SJSA1 (cell line): ENCODE measurements at places on chromosomes 1 and 21.

- DNase-seq = no peak
Measured at GRCh38 chr1:24897263-24898151, 32.6 kb downstream of the RUNX3 start.

DNA sequence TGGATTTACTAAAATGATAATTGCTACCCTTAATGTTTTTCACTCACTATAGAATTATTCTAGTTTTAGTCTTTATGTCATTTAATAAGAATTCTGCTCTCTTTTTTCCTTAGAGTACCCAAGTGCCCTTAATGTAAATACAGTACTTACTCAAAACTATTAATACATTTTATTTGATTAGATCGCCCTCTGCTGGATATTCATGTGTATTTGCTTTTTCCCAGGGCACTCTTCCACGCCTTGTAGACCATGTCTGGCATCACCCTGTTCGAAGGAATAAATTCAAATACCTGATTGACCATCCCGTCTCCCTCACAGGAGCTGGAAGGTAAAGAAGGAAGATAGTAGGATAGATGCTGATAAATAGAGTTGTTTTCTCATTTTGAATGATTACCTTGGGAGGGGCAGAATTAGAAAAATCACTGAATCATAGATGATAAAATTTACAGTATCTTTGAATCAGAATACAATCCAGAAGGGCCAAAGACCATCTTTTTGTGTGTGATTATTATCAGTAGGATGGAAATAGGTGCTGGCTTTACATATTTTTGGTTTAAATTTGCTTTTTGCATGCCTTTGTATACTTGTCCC is 4.1 kb downstream of the AXDND1 start:
- peak; percentile 62 for DNase-seq

DNA sequence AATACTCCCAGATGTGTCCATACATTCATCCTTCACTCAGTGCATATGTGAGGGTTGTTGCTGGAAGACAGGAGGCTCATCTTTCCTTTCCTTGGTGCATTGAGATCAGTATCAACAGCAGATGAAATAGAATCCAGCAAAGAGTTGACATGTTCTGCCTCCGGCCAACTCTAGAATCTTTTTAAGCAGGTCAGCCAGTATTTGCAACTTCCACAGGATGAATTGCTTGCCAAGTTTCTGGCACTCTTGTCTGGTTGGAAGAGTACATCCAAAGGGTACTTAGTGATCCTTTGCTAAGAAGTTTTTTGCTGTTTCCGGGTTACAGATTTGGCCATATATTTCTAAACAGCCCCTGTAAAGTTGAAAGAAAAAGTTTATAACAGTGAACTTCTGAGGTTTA is 21.1 kb downstream of the SYNC start:
- DNase-seq = no peak

GRCh38 chr1:28115267-28115666 is 26.9 kb upstream of the EYA3 start:
- no peak for DNase-seq

DNA sequence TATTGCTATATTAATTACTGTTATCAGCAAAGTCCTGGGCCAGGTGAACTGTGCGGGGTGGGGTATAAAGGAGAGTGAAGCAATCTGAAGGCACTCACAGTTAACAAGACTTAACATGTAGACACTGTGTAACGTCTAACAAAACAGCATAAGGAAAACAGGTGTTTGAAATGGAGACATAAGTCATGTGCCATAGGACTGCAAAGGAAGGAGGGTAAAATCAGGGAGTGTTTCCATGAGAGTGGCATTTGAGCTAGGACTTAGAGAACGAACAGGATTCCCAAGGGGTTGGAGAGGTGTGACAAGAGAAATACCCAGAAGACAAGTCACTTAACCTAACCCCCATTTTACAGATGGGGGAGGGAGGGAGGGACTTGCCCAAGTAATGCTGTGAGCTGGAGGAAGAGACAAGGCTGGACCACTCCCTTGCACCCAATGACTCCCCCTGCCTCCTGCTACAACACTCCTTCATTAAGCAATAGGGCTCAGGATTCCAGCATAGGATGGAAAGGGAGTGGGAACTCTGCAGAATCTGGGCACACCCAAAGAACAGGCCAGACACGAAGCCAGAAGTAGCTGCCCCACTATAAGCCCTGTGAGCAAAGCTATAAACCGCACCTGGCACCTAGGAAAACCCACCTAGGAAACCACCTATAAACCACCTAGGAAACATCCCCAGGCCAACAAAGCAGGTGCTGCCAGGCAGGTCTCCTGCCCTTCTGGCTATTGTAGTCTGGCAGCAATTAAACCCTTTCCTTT is 6.6 kb downstream of the PEF1 start:
- DNase-seq = no peak

GRCh38 chr1:61776091-61776490 is 33.8 kb downstream of the PATJ start:
- no peak for DNase-seq

DNA sequence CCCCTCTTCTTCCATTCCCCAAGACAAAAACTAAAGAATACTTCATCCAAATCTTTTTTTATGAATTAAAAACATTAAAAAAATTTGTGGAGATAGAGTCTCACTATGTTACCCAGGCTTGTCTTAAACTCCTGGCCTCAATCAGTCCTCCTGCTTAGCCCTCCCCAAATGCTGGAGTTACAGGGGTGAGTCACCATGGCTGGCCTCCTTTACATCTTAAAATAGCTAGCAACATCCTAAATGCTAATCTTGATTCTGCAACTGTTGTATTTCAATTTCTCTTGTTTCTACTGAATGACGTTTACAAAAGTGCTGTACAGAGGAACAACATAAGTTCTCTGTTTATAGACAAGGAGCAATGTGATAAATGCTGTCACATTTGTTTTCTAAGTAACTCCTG is 483.5 kb downstream of the ADGRL2 start:
- DNase-seq = no peak

DNA sequence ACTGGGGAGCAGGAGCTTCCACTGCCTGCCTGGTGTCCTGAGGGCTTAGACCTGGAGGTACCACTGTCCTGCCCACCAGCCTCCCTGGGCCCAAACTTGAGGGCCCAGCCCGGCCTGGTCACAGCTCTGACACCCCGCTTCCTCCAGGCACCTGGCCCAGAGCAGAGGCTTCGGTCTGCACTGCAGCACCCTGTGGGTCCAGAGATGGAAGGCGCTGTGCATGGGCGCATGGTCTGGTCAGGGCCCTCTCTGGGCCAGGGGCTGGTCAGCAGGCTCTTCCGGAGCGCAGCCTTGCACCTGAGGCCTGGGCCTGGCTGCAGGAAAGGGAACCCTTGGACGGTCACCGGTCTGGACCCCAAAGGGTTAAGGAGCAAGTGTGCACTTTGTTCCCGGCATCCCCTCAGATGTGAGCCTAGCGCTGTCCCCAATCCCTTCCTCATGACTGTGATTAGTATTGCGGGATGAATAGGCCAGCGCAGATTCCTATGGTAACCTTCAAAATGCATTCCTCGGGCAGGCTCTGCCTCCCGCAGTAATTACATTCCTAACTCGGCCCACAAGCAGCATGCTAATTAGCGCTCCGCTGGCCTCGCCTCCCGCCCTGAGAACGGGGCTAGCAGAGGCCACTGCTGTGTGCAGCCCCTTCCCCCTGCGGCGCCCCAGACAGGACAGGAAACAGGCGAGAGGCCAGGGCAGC is 36.3 kb downstream of the PRDM16 start:
- DNase-seq = no peak

DNA sequence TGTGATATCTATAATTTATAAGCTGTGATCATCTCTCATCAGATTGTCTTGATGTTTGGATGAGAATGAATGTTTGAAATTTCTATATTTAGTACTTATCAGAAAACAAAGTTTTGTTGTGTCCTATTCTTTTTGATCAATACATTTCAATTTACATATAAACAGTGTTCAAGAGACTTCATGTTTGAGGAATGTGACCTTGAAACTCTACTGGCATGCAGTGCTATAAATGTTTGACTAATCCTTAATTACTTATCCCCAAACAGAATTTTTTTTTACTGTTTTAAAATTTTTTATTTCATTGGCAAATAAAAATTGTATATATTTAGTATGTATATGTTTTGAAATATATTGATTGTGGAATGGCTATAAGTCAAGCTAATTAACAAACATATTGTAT is 1.5 kb upstream of the PRKAA2 start:
- DNase-seq = no peak

- no peak for DNase-seq
Measured at GRCh38 chr1:26726784-26727183, 31.0 kb downstream of the ARID1A start.

- DNase-seq = peak; percentile 68
Measured at GRCh38 chr1:89633248-89633799, 404 bp downstream of the LRRC8C start.

DNA sequence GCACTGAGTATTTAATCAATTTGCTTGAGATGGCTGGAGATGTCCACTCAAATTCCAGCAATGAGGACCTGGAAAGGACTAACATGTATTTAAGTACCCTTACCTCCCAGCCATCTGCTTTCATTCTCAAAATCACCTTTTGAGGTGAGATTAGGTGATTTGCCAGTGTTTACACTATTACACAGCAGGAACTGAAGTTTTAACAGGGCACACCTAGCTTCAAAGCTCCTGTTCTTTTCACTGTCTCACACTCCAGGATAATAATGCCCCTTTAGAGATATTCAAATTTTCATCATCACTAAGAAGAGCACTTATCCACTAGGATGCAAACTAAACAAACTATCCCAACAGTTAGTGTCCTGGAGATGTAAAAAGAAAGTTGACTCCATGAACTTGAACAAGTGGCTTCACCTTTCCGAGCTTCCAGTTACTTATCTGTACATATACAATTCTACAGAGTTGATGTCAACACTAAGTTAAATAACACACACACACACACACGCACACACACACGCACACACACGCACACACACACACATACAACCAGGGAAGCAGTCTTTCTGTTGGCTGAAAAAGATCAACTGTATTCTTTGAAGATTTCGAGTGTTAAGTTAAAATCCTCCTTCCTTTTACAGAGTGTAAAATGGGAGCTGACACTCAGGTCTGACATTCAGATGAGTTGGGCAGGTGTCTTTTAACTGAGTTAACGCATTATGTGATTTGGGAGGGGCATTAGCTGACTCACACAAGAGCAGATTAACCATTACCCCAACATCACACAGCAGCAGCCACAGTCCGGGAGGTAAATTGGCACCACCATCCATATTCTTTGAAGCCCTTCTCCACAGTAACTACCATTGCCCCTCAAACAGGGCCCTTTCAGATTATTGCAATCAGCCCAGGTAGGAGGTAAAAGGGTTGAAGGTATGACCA is 15.5 kb upstream of the JAK1 start:
- no peak for DNase-seq

- no peak for DNase-seq
Measured at GRCh38 chr1:160711602-160712311, at the start of gene CD48. Gene CD48 (minus strand): TSS chr1:160711822. CDS start chr1:160711763, 59 bp downstream.

GRCh38 chr1:18666317-18666920 is 35.8 kb downstream of the PAX7 start:
- DNase-seq = no peak
